ENCODE measurements at places on chromosomes 1 and 21. TPM values are rescaled to one million over a fixed set of nuclear protein-coding genes. Genes with fewer than 3 reads are reported as not detected.

DNA sequence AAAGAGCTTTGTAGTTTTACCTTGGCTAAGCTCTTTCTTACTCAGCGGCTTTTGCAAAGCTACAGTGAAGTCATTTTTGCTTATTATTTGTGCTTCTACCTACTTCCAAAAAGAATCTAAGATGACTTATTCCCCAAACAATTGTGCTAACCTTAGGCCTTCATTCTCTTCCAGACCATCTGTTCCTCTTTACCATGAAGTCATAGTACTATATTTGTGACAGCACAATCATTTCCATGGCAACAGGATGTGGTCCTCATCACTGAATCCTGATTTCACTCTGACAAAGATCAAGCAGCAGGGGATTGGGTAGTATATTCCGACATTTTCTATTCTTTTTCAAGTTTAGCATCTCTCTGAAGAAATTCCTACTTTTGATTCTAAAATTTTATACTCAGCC is 24.8 kb upstream of the NMNAT2 start:
- no peak for DNase-seq

The AMY2A gene
- polyA plus RNA-seq: not detected

The MTHFR gene
- 22.0 TPM for polyA plus RNA-seq

DNA sequence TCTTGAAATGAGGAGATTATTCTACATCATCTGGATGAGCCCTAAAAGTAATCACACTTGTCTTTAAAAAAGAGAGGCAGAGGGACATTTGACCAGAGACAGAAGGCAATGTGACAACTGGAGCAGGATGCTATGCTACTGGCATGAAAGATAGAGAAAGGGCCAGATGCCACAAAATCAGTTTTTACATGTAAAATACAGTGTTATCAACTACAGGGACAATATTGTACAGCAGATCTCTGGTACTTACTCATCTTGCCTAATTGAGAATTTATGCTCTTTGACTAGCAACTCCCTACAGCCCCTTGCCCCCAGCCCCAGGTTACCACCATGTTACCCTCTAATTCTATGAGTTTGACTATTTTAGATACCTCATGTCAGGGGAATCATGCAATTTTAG is 633.4 kb downstream of the LTN1 start:
- no peak for DNase-seq

DNA sequence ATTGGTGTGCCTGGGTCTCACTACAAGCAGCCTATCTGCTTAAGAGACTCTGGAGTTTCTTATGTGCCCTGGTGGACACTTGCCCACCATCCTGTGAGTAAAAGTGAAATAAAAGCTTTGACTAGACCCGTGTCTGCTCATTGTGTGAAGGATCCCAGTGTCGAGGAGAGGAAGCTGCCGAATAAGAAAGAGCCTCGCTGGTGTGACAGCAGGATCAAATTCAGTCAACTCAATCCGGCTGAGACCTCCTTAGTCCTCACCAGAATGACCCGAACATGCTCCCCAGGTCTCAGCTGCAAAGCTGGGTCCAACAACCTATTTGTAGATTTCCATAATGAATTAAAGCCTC is 14.8 kb downstream of the CD2 start:
- no peak for DNase-seq

DNA sequence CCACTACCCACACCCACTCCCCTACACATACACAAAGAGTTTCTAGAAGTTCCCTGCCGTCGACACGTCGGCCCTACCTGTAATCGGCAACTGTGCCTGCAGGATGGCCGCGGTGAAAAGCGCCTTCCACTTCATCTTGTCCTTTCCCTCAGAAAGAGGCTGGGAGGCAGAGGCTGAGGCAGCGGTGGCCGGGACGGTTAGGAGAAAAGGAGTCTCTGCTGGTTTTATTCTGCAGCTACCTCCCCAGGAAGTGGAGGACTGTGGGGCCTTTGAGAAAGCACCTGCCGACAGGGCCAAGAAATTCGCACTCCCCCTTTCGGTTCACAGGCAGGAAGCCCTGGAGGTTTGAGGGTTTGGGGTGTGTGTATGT is at the start of gene CD247:
TSS of gene CD247 (minus strand) at position 199 of the 370 bp plus-strand sequence. CDS start at position 135, 64 bp downstream.
- DNase-seq: no peak

GRCh38 chr1:204450461-204451257 is 39.0 kb upstream of the PPP1R15B start:
- no peak for DNase-seq

GRCh38 chr1:240099748-240100147 is 8.1 kb downstream of the FMN2 start:
- DNase-seq: no peak

DNA sequence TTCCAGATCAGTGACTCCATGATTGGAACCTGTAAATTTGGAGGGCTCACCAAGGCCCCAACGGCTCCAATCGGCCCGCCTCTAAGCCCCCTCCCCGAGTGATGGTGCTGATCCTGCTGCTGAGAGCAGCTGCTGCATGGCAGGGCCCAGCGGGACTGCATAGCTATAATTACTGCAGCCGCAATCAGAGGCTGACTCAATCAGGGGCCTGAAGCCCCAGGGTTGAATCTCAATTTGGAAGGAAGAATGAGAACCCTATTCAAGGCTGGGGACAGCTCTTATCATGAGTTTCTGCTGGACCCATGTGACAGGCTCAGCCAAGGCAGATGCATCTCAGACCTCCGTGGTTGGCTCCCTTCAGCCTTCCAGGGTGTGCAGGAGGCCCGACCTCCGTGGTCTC is 42.8 kb upstream of the MAGOH start:
- no peak for DNase-seq

DNA sequence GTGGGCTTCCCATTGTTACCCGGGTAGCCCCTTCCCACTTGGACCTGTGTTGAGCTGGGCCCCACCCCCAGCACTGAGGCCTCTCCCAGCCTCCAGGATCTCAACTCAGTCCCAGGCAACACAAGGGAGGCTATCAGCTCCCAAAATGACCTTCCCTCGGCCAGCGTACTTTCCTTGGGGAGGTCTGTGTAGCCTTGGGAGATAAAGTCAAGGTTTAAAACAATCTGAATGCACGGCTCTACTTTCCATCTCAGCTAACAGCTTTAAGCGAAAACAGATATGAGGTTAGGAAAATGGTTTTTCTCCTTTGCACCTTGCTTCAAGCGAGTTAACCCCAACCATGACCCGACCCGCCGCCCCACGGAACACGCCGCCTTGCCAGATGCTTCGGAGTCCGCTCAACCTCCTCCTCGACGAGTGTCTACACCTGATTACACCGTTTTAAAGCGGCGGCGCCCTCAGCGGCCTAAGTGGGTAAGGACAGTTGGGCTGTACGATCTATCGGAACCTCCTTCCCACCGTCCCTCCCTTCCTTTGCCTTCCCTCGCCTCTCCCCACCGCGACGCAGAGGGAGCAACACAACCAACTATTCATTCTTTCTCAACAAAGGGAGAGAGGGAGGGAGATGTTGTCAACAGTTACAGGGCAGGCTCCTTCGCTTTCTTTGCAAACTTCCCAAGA is 1.1 kb downstream of the BCAR3 start:
- no peak for DNase-seq

The PFKFB2 gene
- 15.2 TPM for polyA plus RNA-seq

- DNase-seq: no peak
These were observed 47.0 kb downstream of the CHML start for GRCh38 chr1:241593186-241593585.

DNA sequence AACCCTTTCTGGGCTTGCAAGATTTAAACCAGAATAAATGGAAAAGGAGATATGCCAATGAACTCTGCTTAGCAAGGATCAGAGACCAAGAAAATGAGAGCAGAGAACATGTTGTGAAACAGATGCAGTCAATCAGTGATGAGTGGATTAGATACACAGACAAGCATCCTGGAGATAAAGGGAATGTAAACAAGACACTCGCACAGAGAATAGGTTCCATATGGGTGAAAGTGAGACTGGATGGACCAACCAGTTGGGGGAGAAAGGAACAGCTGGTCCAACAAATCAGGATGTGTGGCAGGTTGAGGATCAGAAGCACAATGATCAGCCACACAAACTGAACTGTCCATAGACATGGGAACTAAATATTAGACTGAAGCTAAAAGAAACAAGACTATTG is 338.2 kb downstream of the ASTN1 start:
- DNase-seq: no peak

GRCh38 chr21:36661511-36662309 is 37.2 kb upstream of the SIM2 start:
- no peak for DNase-seq

GRCh38 chr1:16048573-16049189 is 5.1 kb downstream of the CLCNKB start:
- DNase-seq: peak; percentile 78

DNA sequence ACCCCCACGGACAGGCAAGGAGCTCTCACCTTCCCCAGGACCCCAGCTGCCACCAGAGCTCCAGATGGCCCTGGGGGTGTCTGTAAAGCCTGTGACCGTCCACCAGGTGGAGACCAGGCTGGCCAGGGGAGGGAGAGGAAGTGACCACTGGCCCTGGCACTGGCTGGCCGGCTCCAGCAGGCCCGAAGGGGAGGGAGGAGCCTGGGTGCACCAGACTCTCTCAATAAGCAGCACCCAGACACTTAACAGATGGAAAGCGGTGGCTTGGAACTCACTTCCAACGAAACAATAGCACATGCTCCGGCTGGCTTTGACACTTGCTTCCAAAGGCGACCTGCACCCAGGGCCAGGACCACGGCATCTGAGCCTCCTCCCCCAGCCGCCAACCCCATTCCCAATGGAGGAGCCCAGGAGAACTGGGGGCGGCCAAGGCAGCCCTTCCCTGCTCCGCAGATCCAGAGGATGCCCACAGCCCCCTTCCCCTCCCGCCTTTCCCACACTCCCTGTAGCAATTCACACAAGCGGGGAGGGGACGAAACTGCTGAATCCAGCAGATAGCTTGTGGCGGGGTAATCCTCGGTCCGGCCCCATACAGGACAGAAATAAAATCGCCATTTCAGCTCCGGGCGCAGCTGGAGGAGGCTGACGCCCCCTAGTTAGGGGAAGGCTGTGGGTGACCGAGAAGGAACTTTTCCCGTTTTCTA is 742 bp upstream of the PDE9A start:
- no peak for DNase-seq

DNA sequence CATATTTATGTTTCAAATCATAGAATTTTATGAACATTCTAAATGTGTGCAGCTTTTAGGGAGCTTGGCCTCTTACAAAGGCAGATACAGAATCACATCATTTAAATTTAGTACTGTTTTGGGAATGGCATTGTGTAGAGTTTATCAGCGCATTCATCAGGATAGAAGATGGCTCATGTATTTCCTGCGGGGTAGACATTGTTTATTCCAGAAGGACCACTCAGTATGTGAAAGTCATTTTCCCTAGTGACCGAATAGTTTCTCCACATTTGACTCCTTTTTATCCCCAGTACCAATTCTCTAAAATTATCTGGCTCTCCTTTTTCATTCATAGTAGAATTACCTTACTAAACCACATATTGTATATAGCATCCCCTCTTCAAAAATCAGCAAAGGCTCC is 981.9 kb upstream of the ADGRL4 start:
- DNase-seq: no peak

DNA sequence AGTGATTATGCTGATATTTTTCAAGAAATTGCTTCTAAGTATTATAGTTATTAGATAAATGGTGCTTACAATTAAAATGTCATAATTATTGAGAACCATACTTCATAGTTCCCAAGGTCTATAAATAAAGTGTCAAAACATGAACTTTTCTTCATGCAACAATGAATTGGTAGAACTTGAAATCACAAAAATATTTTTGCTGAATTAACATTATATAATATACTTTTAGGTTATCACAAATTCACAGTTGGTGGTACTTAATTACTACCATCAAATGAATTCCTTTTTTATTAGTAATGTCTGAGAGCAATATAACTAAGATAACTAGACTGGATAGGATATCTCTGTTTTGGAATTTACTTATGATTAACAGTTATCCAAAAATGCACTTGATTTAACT is 4.7 kb downstream of the DNM3 start:
- DNase-seq: no peak

The AMIGO1 gene
- 10.0 TPM for polyA plus RNA-seq

The PTGS2 gene
- polyA plus RNA-seq: 1.1 TPM

The EDARADD gene
- polyA plus RNA-seq: 5.9 TPM

Data from left renal cortex interstitium (tissue), 4 donors.